Psoas muscle (tissue), 8 donors: ENCODE measurements at places on chromosomes 16 and 17. TPM values are rescaled to one million over a fixed set of nuclear protein-coding genes. Genes with fewer than 3 reads are reported as not detected.

Gene PGP
- total RNA-seq = 27.2 TPM

Gene RRAD
- 921 TPM for total RNA-seq

Gene TP53TG3B
- total RNA-seq = not detected

Gene GAST
- total RNA-seq = not detected

DNA sequence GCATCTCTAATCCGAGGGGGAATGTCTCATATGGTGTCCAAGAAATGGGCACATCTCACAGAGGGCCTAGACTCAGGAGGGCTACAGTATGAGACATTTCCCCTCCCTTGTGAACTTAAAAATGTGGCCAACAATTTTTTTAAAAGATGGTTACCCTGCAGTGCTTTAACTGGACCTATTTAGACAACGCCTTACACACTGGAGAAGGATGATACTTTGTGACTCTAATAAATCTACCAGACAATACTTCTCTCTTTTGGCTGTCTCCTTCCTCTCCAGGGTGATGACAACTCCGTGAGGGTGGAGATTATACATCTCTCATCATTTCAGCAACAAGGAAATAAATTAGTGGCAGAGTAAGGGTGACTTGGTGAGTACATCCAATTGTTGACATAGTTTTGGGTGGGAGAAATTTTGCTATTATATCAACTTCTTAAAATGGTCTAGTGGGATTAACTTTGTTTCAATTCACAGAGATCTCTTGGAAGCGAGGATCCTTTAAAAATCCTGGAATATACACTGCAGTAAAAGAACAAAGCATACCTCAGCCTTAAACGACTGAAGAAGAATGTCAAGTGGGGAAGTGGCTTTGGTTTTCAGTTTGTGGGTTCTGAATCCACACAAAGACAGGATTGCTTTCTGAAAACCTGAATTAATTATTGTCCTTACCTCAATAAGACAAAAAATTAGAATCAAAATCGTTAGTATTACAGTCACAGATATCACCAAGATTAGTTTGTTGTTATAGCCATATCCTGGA is 89.8 kb downstream of the KPNA2 start:
- DNase-seq = no peak

GRCh38 chr16:69478685-69479084 is 54.3 kb downstream of the CYB5B start:
- DNase-seq = no peak

DNA sequence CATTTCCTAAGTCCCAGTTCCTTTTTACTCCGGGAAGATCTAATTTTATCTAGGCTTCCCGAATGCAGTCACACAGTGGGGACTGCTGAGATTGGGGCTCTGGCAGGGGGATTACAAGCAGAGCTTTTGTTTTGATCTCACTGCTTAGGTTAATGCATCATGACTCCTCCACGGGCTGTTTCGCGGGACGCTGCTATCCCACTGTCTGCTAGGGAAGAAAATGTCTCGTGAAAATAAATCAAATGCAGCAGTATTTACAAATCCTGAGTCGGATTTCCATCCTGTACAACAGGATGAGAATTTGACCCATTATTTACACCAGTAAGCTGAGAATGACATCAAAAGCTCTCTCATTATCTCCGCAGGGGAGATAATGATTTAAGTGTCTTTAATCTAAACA is 83.8 kb downstream of the CDH11 start:
- DNase-seq = no peak

DNA sequence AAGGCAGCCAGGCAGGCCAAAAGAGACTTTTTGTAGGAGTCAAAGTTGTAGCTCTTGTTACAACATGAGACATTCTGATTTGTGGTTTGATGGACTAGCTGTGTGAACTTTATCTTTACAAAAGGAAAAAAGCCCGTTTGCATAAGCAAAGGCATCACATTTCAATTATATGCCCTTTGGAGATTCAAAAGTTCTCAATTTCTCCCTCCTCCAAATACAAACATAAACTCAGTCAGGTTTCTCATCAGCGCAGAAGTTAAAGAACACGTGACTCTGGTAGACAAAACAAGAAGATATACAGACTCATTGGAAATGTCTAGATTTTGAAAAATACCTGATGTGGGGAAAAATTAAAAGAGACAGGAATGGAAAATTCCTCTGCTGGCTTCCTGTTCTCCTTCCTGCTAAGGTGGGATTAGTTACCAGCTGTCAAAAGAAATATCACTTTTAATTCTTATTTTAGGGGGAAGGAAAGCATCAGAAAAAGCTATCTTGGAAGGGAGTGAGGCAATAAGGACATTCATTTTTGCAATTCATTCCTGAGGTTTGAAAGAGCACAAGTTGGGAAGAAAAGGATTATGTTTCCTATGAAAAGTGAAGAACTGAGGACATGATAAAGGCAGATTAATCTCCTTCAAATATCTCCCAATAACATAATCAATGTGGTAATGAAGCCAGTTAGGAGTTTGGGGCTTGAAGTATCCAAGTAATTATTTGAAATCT is 4.6 kb upstream of the KCNJ16 start:
- no peak for DNase-seq

- peak; percentile 6 for DNase-seq
Measured at GRCh38 chr17:82937411-82938371, 97.9 kb upstream of the ZNF750 start.

GRCh38 chr17:49515196-49515770 is 20.2 kb downstream of the NGFR start:
- peak; percentile 94 for DNase-seq

DNA sequence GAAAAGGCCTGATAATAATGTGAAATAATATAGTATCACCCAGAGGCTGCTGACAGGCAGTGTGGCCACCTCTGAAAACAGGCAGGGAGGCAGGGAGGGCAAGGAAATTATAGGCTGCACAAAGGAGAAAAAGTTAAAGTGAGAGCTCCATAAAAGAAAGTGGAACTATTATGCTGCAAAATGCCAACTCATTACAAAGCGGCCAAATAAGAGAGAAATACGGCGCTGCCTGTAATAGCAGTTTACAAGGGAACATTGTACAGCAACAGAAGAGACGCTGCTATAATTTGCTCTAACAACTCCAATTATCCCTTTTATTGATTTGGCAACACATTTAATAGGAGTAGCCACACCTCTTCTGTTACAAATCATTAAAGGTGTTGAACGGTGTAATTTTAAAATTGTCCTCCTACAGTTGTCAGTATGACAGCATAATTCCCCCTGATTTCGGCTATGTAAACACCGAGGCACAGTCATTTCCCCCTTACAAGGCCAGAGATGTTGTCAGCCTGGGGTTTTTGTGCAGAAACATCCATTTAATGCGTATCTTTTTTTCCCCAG is 120.3 kb downstream of the MRM1 start:
- DNase-seq = no peak

GRCh38 chr17:33109336-33110072 is 117.9 kb downstream of the SPACA3 start:
- no peak for DNase-seq

GRCh38 chr17:72691586-72691985 is 400.9 kb downstream of the SLC39A11 start:
- DNase-seq = no peak

GRCh38 chr17:48023400-48024148 is 14.0 kb downstream of the COPZ2 start:
- peak; percentile 94 for DNase-seq

GRCh38 chr17:78707016-78707415 is 75.1 kb downstream of the CYTH1 start:
- no peak for DNase-seq

DNA sequence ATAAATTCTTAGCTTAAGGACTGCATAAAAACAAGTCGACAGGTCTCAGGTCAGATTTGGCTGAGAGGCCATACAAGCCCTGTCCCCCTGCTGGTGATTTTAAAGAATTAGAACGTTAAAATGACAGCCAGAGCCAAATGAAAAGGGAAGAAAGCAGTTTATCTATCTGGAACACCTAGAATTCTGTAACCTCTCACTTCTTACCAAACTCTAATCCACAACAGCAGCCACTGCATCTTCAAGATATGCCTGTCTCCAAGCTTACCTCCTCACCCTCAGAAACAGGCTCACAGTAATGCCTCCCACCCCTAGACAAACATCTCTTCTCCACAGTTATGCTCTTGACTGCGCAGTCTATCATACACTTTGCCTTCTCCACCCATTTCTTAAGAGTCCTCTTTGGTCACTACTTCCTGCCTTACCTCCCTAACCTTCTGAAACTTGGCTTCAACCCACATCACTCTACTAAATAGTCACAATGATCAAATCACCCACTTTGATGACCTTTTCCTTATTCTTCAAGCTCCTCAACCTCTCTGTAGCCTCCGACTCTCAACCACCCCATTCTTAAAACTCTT is 14.2 kb downstream of the ANKFY1 start:
- DNase-seq = no peak

DNA sequence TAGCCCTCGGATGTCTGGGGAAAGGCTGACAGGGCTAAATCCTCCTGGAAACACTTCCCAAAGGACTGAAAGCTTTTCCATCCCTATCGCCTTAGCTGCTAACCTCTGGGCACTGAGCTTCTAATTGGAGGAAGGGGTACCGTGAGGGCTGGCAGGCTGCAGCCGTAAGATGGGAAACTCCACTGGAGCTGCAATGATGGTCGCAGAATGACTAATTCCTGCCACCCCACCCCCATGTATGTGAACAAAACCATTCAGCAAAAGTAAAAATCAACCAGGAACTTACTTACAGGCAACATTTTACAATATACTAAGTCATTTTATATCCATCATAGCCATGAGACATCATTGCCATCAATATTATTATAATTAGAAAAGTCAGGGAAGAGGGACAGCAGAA is 133.3 kb downstream of the ABCC12 start:
- no peak for DNase-seq

- DNase-seq = no peak
Measured at GRCh38 chr17:28173801-28174200, 131.3 kb downstream of the NLK start.

- DNase-seq = no peak
Measured at GRCh38 chr16:5951486-5951885, 853.9 kb upstream of the EEF2KMT start.

DNA sequence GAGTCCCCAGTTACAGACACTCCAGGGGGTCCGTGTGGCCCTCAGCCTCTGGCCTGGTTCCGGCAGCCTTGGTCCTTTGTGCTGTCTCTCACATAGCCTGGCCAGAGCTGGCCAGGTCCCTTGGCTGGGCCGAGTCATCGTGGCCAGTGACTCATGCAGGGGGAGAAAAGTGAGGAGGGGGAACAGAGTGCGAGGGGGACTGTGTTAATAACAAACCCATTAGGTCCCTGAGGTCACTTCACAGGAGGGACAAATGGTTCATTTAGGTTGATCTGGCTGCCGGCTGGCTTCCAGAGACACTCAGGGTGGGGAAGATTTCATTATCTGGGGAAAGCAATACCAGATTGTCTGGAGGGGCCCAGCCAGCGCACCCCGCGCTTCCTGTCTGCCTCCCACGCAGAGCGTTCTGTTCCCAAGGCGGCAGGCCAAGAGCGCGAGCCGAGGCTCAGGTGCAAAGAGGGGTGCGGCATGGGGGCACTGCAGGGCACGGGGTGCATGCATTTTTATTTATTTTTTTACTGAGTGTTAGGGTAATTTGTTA is 223.1 kb downstream of the SEC14L1 start:
- DNase-seq = peak; percentile 69

DNA sequence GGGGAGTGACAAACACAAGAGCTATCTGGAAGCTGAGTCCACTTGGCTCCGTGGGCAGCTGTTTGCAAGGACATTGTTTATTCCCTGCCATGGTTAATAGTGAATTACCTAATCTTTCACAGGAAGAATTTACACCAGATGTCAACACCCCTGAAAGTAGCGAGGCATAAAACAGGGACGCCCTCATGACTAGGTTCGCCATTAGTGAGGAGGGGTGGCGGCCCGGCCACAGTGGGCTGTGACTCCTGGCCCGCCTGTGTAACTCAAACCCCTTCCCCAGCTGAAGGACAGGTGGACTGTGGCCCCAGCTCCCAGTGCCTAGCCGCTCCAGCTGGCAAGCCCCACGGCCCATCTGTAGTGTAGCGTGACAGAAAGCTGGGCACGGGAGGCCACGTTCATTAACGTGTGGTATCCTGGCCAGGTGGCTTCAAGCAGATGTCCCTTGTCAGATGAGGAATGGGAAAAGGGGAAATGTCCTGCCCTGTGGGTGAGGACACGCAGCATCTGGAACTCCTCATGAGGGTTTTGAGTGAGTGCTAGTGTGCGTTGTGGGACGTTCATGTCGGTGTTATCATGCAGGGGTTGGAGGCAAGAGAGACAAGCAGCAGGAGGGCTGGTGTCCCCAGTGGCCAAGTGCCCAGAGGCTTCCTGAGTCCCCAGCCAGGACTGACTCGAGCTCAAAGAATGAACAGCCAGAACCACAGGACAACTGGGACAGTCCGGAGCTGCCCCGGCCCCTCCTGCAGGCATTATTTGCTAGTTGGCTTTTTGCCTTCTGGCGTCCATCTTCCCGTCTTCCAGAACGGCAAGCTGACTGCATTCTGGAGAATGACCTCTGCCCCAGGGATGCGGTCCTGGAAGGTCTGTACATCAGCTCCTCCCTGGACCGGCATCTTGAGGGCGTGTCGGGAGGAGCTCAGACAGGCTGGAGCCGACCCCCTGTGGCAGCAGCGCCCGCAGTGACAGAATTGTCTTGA is 19.2 kb downstream of the KDM8 start:
- DNase-seq = peak; percentile 60

- no peak for DNase-seq
Measured at GRCh38 chr17:17757956-17758845, 76.9 kb downstream of the RAI1 start.

DNA sequence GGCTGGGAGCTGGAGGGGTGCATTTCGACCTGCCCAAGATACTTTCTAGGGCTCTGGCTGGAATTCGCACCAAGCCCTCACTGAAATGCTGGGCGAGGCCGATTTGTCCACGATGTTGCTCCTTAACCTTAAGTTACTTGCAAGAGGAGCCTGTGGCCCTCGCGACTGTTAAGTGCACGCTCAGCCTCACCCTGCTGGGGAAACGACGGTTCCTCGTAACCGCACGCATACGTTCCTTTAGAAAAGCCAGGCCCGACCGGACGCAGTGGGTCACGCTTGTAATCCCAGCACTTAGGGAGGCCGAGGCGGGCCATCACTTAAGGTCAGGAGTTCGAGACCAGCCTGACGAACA is 607 bp upstream of the NCOR1 start:
- no peak for DNase-seq

GRCh38 chr17:75913537-75914210 is 9.0 kb upstream of the MRPL38 start:
- DNase-seq = no peak

DNA sequence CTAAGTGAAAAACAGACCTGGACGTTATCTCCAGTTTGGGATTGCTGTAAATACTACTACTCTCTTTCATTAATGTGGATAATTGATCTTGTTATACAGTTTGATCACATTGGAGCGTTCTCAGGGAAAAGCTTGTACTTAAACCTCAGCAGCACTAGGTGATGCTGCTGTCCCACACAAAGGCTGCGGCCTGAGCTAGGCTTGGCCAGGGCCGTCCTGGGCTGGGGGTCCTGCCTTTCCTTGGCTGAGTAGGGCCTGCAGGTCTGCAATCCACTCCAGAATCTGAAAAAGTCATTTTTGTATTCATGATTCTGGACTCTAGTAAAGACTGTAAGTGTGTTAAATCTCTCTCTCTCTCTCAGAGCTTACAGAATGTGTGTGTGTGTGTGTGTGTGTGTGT is 23.7 kb upstream of the PMFBP1 start:
- no peak for DNase-seq
